ENCODE measurements at places on chromosomes 7 and 10.

DNA sequence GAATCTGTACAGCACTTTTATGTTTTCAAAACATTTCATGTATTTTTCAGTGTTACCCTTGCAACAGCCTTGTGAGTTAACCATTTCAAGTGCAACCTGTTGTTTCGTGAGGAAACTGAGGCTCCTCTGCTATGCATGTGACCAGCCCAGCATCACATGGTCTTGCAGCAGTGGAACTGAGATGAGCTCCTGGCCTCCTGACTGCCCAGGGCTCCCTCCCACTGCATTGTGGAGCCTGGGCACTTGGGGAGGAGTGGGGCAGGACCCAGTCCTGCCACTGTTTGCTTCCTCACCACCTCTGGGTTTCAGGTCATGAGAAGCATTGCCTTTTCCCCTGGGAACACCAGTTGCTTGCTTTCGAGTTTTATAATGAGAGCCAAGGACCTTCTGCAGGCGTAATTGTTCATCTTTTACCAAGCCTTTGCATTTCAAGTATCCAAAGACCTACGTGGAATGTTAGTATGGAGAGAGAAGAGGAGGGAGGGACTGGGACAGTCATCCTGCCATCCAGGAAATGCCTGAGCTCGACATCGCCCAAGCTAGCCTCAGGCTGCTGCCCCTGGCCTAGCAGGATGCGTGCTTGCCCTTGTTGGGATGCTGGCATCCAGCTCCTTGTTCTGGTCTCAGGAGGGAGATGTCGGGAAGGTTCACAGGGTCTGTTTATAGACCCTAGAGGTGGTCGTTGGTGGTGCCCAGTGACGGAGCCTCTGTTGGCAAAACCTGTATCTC lies 32.3 kb upstream of the BHLHA15 start:
- DNase-seq: no peak

GRCh38 chr10:70918851-70919530 lies 30.6 kb upstream of the PCBD1 start:
- DNase-seq: no peak

DNA sequence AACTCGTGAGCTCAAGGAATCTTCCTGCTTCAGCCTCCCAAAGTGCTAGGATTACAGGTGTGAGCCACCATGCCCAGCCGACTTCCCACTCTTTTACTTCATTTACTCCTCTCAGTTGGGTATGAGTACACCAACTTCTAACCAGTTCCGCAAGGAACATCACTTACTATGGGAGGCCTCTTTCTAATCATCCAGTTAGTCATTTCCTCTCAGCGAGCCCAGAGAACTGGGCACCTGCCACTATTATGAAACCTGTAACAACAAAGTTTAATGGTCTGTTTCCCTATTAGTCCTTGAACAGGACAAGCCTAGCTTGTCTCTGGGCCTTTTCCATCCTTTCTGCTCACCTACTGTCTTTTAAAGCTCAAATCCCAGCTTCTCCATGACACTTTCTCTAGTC lies 88.8 kb downstream of the DNMBP start:
- no peak for DNase-seq

DNA sequence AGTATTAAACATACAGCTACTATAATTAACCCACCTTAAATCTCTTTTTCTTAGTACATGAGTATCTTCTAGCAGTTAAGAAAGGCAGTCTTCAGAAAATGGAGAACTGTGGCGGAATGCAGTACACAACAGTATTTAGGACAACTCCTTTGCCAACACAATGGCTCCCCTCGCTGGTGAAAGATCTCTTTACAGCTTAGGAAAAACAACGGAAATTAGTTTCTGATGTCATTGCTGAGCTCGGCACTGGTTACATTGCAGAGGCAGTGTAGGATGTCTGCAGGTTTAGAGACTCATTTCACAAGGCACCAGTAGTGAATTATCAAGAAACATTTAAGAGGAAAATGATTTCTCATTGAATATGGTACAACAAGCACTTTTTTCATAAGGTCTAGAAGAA lies 43.4 kb downstream of the GLRX3 start:
- no peak for DNase-seq

DNA sequence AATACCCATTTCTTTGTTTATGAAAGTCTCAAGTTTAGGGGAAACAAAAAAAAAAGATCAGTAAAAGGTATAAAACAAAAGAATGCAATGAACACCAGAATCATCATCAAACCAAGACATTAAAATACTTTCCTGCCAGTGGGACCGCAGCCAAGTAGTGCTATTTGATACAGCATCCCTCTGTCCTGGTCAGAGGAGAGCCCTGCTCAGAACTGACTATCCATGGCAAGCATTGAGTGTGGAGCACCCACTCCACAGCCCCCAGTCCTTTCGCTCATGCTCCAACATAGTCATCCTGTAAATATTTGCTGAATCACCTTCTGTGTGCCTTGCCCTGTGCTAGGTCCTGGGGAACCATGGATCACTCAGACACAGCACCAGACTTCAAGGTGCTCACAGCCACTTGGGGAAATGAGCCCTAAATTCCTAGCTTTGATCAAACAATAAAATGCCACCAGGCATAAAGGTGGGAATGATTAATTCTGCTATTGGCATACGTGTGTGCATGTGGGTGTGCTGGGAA lies 213.6 kb upstream of the TBX20 start:
- no peak for DNase-seq

GRCh38 chr7:85851571-85852193 lies 664.8 kb upstream of the SEMA3D start:
- no peak for DNase-seq

DNA sequence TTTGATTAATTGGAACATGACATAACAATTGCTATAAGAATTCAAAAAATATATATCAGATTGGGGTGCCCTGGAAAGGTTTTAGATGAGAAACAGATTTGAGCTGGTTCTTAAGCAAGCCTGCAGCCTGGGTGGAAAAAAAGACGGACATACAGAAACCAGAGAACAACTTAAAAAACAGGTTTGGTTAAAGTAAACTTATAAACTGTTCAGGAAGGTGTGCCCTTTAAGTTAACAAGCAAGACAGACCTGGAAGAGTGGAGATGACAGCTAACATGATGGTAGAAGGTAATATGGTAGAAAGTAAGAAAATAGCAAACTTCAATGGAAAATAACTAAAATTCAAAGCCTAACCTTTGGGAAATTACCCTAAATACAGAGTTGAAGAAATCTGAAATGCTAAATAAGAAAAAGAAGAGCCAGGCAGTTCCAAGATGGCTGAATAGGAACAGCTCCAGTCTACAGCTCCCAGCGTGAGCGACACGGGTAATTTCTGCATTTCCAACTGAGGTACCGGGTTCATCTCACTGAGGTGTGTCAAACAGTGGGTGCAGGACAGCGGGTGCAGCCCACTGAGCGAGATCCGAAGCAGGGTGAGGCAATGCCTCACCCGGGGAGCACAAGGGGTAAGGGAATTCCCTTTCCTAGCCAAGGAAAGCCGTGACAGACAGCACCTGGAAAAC lies 52.2 kb downstream of the CADPS2 start:
- DNase-seq: no peak

- no peak for DNase-seq
Measured at GRCh38 chr10:88113232-88113631, 249.8 kb downstream of the PTEN start.

DNA sequence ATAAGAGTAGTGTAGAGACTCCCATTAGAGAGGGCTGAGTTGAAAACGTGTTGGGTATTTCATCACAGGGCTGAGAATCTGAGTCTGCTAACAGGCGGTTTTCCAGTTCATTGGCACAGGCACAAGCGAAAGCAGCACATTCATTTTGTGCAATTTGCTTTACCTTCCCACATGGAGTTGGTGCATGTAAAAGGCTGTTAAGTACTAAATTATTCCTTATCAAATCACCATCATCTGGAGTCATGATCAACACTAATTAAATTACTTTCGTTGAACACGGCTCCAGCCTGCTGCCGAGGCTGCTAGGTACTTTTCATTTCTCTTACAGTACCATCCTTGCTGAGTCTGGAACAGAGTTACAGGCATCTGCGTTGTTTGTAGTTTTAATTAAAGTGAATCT lies 43.8 kb downstream of the ETV1 start:
- DNase-seq: no peak

- DNase-seq: no peak
Measured at GRCh38 chr10:104080762-104081161, 4.9 kb downstream of the COL17A1 start.

DNA sequence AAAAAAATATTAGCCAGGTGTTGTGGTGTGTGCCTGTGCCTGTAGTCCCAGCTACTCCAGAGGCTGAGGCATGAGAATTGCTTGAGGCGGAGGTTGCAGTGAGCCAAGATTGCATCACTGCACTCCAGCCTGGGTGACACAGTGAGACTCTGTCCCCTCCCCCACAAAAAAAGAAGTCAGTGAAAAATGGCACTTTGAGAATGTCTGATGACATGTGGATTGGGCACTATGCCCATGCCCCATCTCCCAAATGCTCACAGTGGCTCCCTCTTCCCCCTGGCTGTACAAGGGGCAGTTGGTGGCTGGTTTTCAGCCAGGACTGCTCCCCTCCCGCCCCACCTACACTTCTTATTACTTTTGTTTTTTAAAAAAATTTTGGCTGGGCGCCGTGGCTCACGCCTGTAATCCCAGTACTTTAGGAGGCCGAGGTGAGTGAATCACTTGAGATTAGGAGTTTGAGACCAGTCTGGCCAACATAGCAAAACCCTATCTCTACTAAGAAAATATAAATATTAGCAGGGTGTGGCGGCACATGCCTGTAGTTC lies 26.1 kb downstream of the IL15RA start:
- DNase-seq: no peak

DNA sequence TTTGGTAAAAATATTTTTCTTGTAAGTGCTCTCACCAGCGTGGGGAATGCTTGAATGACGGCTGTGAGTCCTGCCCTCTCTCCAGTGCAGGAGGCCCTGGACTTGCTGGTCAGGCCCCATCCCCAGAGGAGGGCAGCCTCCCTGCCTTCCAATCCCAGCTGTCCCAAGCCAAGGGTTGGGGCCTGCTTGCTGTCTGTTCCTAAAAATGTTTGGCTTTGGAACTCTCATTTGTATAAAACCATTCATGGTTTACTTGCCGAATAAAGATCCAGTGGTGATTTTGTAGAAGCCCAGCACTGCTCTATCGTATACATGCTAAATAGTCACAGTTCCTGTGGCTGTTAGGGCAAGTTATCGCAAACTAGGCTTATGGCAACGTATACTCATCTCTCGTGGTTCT lies 121.7 kb downstream of the GLRX3 start:
- DNase-seq: no peak

- DNase-seq: no peak
Measured at GRCh38 chr7:83441-83840, 108.9 kb upstream of the FAM20C start.

GRCh38 chr7:85104432-85105205 lies 82.2 kb downstream of the SEMA3D start:
- DNase-seq: no peak

DNA sequence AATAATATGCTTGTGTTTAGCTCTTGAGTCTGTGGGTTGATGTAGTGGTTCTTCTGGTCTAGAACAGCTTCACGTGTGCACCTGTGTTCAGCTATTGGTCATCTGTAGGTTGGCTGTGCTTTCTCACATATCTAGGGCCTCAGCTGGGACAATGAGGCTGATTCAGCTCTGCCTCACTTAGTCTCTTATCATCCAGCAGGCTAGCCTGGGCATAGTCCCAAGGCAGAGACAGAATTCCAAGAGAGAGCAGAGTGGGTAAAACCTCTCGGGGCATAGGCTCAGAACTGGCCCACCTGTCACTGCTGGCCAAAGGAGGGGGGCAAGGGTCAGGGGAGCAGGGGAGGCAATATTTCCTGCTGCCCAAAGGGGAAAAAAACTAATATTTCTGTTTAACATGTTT lies 32.0 kb upstream of the MXI1 start:
- no peak for DNase-seq

DNA sequence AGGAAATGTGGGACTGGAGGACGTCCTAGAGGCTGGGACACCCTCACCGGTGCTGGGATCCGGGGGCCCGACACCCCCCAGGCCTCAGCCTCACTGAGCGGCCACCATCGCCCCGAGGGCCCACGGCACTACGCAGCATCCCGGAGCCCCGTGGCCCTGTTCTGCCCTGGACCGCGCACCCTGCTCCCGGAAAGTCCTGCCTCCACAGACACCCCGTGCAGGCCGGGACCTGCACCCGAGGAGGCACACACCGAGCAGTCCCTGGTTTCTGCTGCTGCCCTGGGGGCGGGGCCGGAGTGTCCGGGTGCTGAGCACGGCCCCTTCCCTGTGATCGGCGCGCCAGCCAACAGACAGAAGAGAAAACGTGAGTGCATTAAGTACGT lies 18.1 kb upstream of the KNDC1 start:
- DNase-seq: no peak

GRCh38 chr7:95225301-95225700 lies 99.0 kb downstream of the PON1 start:
- no peak for DNase-seq

DNA sequence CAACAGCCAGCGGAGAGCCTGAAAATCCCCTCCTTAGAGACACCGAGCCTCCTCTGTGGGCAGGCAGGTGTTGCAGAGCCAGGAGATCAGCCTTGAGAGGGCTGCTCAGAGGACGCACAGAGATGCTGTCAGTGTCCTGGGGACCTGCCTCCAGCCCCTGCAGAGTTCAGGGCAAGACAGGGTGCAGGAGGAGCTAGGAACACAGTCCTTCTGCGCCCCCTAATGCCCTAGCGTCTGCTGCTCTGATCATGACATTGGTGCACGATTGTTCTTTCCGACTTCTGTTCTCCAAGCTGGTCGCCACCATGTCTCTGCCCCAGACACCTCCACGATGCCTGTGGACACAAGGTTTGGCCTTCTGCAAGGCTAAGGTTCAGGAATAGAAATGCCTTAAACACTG lies 613.7 kb upstream of the MKI67 start:
- DNase-seq: no peak

DNA sequence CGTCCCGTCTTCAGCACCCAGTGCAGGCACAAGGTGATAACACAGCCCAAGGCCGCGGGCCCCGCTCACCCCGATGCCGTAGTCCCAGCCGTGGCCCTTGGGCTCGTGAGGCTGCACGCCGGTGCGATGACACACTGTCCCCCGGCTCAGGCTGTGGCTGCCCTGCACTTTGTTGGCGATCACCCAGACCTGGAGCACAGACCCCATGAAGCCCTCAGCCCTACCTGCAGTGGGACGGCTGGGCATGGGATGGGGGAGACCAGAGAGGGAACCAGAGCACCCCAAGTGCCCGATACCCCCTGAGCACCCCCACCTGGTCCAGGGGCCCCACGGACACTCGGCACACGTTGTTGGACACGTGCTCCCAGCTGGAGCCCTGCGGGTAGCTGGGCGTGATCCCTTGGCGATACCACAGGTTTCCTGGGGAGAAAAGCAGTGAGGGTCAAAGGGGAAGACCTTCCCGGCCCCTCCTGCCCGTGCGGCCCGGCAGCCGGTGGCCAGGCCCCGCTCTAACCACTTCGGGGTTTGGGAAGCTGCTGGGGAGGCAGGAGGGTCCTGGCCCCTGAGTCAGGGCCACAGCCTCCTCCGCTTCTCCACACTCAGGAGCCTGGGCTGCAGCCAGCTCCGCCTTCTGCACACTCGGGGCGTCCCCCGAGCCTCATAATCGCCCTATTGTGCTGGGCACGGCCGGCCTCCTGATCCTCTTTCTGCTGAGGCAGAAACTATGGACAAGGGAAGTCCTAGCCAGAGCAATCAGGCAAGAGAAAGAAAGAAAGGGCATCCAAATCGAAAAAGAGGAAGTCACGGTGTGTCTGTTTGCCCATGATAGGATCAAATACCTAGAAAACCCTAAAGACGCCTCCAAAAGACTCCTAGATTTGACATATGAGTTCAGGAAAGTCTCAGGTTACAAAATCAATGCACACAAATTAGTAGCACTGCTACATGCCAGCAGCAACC lies 6.7 kb downstream of the BHLHA15 start:
- no peak for DNase-seq

GRCh38 chr7:78234634-78235033 lies 436.1 kb downstream of the PHTF2 start:
- no peak for DNase-seq

GRCh38 chr10:104329735-104330134 lies 8.5 kb downstream of the ITPRIP start:
- no peak for DNase-seq
